Endothelial cell (in vitro differentiated cells): ENCODE measurements at places on chromosomes 7 and 10.

DNA sequence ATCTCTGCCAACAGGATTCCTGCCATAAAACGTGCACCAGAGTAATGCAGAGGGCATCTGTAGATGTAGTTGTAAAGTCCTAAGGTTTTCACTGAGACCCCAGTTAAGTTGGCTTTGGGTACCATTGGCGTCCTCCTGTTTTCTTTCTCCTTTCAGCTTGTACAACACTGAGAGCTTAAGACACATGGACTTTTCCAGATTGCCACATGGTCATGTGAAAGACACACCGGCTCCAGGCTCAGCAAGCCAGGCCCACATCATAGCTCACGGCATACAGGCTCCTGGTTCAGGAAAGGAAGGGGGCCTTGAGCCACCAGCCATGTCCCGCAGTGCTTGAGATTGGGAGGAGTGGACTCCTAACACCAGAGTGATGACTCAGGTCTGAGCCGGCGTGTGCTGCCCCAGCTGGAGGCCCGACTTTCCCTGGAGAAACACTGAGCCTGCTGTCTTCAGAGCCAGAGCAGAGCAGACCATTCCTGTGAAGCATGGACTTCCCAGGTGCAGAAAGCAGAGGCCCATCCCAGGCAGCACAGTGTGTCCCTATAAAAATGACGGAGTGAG, 252.7 kb downstream of the PRPF18 start:
- DNase-seq = no peak

DNA sequence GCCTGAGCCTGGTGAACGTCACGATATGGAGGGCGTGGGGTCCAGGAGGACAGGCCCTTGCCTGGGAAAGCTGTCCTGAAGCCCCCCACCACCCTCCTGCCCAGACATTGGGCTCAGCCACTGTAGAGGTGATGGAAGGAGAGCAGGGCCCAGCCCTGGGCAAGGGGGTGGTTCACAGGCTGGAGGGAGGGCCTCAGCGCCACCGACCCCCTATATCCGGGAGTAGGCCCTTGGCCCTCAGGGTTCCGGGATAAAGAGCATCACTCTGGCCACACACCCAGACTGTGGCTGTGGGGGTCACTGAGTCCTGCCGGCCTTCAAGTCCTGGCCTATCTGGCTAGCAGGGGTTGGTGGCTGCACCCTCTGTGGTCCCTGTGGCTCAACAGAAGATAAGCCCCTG, 55.3 kb upstream of the GTF2IRD1 start:
- no peak for DNase-seq

GRCh38 chr7:124310934-124311390, 278.1 kb upstream of the TMEM229A start:
- no peak for DNase-seq

DNA sequence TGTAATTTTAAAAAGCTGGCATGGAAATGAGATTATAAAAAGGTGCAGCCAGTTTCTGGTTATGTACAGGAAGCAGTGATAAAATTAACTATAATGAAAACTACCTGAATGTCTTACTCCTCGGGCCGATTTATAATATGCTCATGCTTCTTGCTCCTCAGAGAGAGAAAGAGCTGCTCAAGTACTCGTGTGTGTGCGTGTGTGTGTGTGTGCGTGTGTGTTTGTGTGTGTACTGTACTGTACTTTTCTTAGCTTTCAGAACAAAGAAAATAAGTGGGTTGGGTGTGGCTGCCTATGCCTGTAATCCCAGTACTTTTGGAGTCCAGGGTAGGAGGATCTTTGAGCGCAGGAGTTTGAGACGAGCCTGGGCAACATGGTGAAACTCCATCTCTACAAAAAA, 96.6 kb upstream of the NMT2 start:
- no peak for DNase-seq

DNA sequence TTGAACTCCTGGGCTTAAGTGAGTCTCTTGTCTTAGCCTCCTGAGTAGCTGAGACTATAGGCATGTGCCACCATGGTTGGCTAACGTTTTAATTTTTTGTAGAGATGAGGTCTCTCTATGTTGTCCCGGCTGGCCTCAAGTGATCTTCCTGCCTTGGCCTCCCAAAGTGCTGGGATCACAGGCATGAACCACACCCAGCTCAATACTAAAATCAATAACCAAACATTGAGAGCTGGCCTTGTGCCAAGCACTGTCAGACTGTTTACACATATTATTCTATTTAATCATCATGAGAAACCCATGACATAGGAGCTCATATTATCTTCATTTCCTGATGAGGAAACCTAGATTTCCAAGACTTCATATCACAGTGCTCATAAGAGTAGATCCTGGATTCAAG, 251.2 kb downstream of the BAMBI start:
- DNase-seq = no peak

GRCh38 chr7:118104812-118105441, 79.0 kb upstream of the LSM8 start:
- no peak for DNase-seq
